Tibial artery (tissue), 4 donors: ENCODE measurements at places on chromosomes 7 and 10.

DNA sequence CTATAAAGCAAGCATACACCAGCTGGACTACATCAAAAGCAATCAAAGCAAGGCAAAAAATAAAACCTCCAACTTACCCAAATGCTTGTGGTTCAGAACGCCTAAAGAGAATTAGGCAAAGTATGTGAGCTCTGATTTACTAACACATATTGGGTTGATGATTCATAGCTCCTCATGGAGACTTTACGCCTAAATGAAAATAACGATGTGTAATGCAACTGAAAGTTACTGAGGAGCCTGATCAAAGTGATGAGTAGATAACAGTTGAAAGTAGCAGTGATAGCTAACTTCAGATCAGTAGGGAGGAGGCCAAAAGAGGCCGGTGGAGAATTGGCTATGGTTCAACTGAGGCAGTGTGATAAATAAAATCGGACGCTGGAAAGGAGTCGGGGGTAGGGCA is 85.0 kb downstream of the MPP7 start:
- no peak overlapping the region for H3K27ac ChIP-seq
- no peaks in the 10 kb centered on the region for H3K27me3 ChIP-seq
- no peak for DNase-seq
- H3K36me3 ChIP-seq: no peaks in the 10 kb centered on the region

- no peak for DNase-seq
- H3K36me3 ChIP-seq: no peaks in the 10 kb centered on the region
- peaks cover 11% of the 10 kb centered on the region for H3K4me1 ChIP-seq
Observed at GRCh38 chr10:51217505-51217904, 143.2 kb downstream of the PRKG1 start.

GRCh38 chr10:48878091-48878490 is 61.5 kb downstream of the LRRC18 start:
- no peak overlapping the region for H3K4me3 ChIP-seq
- no peaks in the 10 kb centered on the region for H3K27me3 ChIP-seq
- no peaks in the 10 kb centered on the region for H3K4me1 ChIP-seq
- no peaks in the 10 kb centered on the region for H3K36me3 ChIP-seq
- H3K27ac ChIP-seq: no peak overlapping the region
- DNase-seq: no peak

- no peak for DNase-seq
- no peaks in the 10 kb centered on the region for H3K27me3 ChIP-seq
- H3K4me1 ChIP-seq: no peaks in the 10 kb centered on the region
- H3K36me3 ChIP-seq: no peaks in the 10 kb centered on the region
- no peak overlapping the region for H3K4me3 ChIP-seq
Observed at GRCh38 chr10:125219776-125220175, 59.4 kb upstream of the CTBP2 start.

DNA sequence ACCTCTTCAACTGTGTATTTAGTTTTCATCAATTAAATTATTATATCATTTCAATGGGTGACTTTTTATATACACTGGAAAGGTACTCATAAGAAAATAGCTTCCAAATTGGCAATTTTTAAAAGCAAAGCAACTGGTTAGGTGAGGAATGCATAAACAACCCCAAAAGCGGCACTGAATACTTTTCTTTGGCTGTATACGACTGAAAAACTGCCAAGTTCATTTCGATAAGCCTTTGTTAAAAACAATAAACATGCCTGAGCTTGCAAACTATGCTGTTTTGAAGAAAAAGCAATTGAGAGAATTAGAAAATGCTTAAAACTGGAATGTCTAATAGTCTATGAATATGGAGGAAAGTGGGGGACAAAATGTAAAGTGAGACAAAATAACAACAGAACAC is 2.9 kb downstream of the SLC16A12 start:
- peaks cover 55% of the 10 kb centered on the region for H3K27me3 ChIP-seq
- no peak for DNase-seq
- peaks cover 14% of the 10 kb centered on the region for H3K4me1 ChIP-seq
- no peaks in the 10 kb centered on the region for H3K36me3 ChIP-seq

GRCh38 chr10:122665946-122666345 is 33.7 kb downstream of the C10orf120 start:
- no peak for DNase-seq
- H3K27me3 ChIP-seq: peaks cover 9% of the 10 kb centered on the region
- no peaks in the 10 kb centered on the region for H3K36me3 ChIP-seq
- no peak overlapping the region for H3K27ac ChIP-seq

DNA sequence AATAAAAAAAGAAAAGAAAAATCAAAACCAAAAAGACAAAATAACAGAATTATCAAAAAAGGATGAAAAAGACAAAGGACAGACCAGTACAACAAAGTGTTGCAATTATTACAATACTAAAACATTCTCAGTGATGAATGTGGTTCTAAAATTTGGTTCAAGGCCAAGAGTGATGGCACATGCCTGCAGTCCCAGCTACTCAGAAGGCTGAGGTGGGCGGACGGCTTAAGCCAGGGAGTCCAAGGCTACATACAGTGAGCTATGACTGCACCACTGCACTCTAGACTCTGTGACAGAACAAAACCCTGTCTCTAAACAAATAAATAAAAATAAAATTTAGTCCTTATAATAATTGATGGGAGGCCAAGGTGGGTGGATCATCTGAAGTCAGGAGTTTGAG is 14.5 kb downstream of the BAZ1B start:
- no peak overlapping the region for H3K27ac ChIP-seq
- DNase-seq: no peak
- H3K4me1 ChIP-seq: peaks cover 13% of the 10 kb centered on the region
- H3K4me3 ChIP-seq: no peak overlapping the region
- no peaks in the 10 kb centered on the region for H3K27me3 ChIP-seq

GRCh38 chr7:48011951-48012350 is 17.0 kb downstream of the SUN3 start:
- no peaks in the 10 kb centered on the region for H3K36me3 ChIP-seq
- no peaks in the 10 kb centered on the region for H3K4me1 ChIP-seq
- no peak for DNase-seq
- H3K27me3 ChIP-seq: no peaks in the 10 kb centered on the region

DNA sequence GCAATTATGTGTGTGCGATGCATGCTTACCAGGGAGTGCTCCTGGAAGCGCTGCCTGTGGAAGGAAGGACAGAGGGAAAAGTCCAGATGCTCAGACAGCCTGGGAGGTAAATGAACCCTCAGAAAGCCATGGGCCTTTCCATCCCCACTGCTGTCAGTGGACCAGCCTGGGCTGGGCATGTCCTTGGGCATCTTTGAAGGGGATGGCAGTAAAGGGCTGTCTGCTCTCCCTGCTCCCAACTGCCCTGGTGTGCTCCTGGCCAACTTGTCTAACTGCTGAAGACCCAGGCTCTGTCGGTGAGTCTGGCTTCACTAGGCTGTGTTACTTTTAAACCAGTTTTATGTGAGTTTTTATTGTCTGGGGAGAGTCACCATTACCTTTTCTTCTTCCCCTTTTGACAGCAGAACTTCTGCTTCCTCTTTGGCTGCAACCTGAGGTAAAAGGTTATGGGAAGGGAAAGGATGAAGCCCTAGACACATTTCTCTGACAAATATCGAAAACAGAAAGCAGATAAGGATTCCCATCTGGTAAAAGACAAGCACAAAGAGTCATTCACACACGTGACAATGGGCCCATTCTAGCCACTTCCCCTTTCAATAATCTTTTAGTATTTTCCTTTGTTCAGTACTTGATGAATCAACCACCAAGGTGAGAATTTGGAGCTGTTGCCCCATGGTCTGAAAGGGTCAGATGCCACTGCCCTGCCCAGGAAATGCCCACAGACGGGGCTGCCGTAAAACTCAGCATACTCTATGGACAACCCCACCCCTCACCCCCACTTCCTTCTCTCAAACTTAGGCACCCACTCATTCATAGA is 27.6 kb upstream of the PIK3AP1 start:
- no peak overlapping the region for H3K27ac ChIP-seq
- no peak for DNase-seq
- no peaks in the 10 kb centered on the region for H3K36me3 ChIP-seq
- no peak overlapping the region for H3K4me3 ChIP-seq

- no peaks in the 10 kb centered on the region for H3K4me1 ChIP-seq
- no peak overlapping the region for H3K4me3 ChIP-seq
- DNase-seq: no peak
- no peaks in the 10 kb centered on the region for H3K27me3 ChIP-seq
- no peak overlapping the region for H3K27ac ChIP-seq
Observed at GRCh38 chr7:52502281-52502680, 533.2 kb upstream of the POM121L12 start.

- H3K4me3 ChIP-seq: no peak overlapping the region
- H3K27ac ChIP-seq: no peak overlapping the region
- no peaks in the 10 kb centered on the region for H3K36me3 ChIP-seq
- H3K27me3 ChIP-seq: no peaks in the 10 kb centered on the region
- H3K4me1 ChIP-seq: no peaks in the 10 kb centered on the region
- peak; percentile 66 for DNase-seq
Observed at GRCh38 chr7:112495810-112496462, 15.1 kb downstream of the LSMEM1 start.

- no peak overlapping the region for H3K27ac ChIP-seq
- no peaks in the 10 kb centered on the region for H3K27me3 ChIP-seq
- no peaks in the 10 kb centered on the region for H3K4me1 ChIP-seq
- no peak for DNase-seq
- H3K36me3 ChIP-seq: no peaks in the 10 kb centered on the region
Observed at GRCh38 chr7:147774461-147774860, 816.1 kb upstream of the C7orf33 start.

DNA sequence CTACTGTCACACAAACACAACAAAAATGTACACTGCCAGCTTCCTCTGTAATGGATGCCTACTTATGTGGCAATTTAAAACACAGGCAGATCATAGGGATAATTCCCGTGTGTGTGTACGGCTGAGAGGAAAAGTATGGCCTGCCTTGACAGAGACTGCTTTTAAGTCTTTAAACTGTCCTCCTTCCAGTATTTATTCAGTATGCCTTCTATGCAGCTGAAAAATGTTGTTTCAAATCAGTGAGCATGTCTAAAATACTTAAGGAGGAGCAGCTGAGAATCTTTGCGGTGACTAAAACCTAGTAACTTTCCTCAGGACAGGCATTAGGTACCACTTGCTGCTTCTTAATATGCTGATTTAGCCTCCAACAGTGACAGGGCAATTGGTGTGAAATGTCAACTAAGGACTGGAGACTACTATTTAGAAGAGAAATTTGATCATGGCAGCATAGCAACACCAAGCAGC is 126.3 kb downstream of the CACNA2D1 start:
- H3K27ac ChIP-seq: no peak overlapping the region
- no peaks in the 10 kb centered on the region for H3K4me1 ChIP-seq
- no peaks in the 10 kb centered on the region for H3K27me3 ChIP-seq
- no peak for DNase-seq
- no peaks in the 10 kb centered on the region for H3K36me3 ChIP-seq

GRCh38 chr7:23394488-23395171 is 75.7 kb downstream of the IGF2BP3 start:
- no peaks in the 10 kb centered on the region for H3K27me3 ChIP-seq
- no peaks in the 10 kb centered on the region for H3K4me1 ChIP-seq
- H3K4me3 ChIP-seq: no peak overlapping the region
- no peaks in the 10 kb centered on the region for H3K36me3 ChIP-seq
- H3K27ac ChIP-seq: no peak overlapping the region

- H3K27me3 ChIP-seq: no peaks in the 10 kb centered on the region
- no peak overlapping the region for H3K4me3 ChIP-seq
Observed at GRCh38 chr10:34854147-34854601, 39.1 kb upstream of the PARD3 start.

GRCh38 chr10:135132-135600 is at the start of gene ZMYND11:
TSS of gene ZMYND11 (plus strand) at chr10:135455. CDS start at chr10:180013, 44,558 bp downstream.
- peak within 1 kb of the TSS; percentile 94 for H3K27ac ChIP-seq
- peak within 1 kb of the TSS; percentile 72 for H3K4me3 ChIP-seq
- H3K4me1 ChIP-seq: peaks cover 43% of the 10 kb centered on the region
- H3K27me3 ChIP-seq: no peaks in the 10 kb centered on the region
- H3K36me3 ChIP-seq: no peaks in the 10 kb centered on the region

DNA sequence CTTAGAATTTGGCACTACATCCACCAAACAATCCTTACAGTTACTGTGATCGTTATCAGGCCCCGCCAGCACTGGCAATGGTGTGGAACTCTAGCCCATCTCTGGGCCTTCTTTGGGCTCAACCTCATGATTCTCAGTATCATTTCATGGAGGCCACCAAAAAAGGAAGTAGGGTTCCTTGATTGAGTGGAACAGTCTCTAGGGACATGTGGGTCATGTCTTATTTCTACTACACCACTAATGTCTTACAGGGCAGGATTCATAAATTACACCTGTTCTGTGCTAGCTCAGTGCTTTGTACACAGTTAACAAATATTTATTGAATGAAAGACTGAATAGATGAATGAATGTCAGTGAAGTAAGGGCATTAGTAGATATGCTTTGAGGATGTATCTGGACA is 53.9 kb downstream of the AP3M1 start:
- H3K27me3 ChIP-seq: no peaks in the 10 kb centered on the region
- no peak for DNase-seq
- H3K4me3 ChIP-seq: no peak overlapping the region
- H3K36me3 ChIP-seq: peaks cover 64% of the 10 kb centered on the region
- H3K27ac ChIP-seq: no peak overlapping the region

DNA sequence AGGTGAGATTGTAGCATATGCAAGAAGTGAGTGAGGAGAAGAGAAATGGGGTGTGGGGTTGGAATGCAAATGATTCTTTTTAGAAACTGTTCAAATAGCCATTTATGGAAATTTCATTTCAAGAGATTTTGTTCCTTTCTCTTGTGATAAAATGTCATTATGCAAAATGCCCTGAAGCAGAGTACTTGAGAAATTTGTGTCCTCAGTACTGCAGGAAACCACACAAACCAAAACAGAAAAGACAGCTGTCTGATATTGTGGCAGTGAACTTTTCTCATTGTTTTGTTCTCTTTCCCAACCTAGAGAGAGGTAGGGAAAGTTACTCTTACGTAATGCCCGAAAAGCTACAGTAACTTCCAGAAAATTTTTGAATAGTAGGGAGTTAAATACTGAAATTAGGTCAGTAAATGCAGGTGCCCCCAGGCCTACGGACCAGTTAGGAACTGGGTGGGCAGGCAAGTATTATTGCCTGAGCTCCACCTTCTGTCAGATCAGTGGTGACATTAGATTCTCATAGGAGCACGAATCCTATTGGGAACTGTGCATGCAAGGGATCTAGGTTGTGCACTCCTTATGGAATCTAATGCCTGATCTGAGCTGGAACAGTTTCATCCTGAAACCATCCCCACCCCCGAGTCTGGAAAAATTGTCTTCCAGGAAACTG is 34.0 kb downstream of the DLD start:
- H3K4me3 ChIP-seq: no peak overlapping the region
- H3K27ac ChIP-seq: no peak overlapping the region
- DNase-seq: no peak
- H3K27me3 ChIP-seq: no peaks in the 10 kb centered on the region
- H3K36me3 ChIP-seq: peaks cover 71% of the 10 kb centered on the region
- H3K4me1 ChIP-seq: no peaks in the 10 kb centered on the region

DNA sequence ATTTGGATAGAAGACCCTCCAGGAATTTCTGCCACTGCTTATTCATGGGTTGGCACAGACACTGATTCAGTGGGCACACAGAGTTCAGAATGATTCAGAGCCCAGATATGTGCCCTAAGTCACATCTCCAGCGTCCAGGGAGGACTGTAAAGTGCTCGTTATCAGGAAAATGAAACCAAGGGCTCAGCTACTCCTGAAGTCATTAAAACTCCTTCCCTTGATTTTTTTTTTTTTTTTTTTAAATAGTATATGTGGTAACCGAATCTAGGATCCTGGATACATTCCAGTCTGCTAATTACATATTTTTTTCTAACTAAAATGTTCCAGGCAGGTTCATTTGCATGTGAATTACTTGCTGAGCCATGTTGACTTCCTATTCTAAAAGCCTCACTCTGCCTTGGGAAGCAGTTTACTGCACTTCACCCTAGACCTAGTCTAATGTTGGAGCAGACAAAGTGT is 34.7 kb downstream of the MET start:
- no peak for DNase-seq
- H3K27ac ChIP-seq: peak overlapping the region; percentile 1
- peaks cover 4% of the 10 kb centered on the region for H3K4me1 ChIP-seq
- H3K27me3 ChIP-seq: no peaks in the 10 kb centered on the region
- H3K36me3 ChIP-seq: no peaks in the 10 kb centered on the region
- H3K4me3 ChIP-seq: no peak overlapping the region
